ENCODE measurements at places on chromosomes 3 and 15.

DNA sequence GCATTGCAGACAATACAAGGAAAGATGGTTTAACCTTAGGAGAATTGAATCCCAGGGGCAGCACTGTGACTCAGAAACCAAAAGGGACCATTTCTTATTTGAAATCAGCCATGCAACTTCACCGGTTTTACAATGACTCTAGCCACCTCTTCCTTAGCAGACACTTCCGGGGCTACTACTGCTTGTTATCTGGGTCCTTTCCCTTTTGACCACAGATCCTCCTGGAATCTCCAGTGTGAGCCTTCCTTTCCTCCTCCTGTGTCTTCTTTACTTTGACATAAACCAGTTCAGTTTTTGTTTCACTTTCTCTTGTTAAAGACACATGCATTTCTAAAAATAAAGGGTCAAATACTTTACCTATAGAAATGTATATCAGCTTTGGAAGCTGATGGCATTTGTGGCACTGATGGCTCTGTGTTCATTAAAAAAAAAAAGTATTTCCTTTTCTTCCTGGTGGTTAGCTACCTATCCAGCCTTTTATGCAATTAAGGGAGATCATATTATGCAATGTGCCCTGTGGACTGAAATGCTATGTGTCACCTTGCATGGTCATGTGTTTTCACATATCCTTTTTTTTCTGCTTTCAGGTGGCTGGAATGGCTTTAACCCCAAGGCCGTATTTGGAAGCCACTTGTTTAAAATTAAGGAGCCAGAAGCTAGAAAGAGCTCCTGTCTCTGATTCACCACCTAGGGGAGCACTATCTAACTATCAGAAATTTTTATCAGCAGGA is 296.2 kb downstream of the CHL1 start:
- no peak for DNase-seq

GRCh38 chr3:172379372-172379771 is 68.9 kb downstream of the GHSR start:
- DNase-seq = no peak

DNA sequence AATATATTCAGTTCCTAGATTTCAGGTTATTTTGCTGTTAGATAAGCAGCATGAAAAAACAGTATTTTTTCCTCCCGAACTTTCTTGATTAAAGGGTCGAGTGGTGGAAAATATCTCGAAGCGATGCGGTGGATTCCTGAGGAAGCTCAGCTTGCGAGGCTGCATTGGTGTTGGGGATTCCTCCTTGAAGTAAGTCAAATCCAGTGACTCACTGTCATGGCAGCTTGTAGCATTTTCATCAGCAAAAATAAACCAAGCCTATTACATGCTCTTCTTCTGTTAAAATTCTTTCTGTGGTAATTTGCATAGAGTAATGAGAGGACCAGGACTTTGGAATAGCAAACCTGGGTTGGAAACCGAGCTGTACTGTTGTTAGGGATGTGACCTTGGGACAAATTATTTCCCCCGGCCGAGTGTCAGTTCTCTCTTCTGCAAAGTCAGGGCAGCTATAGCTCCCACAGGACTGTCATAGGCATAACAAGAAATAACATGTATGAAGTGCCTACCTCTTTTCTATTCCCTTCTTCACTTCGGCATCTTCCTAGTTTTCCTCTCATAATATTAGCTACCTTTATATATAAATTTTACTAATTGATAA is 75.6 kb downstream of the UBP1 start:
- DNase-seq = no peak

DNA sequence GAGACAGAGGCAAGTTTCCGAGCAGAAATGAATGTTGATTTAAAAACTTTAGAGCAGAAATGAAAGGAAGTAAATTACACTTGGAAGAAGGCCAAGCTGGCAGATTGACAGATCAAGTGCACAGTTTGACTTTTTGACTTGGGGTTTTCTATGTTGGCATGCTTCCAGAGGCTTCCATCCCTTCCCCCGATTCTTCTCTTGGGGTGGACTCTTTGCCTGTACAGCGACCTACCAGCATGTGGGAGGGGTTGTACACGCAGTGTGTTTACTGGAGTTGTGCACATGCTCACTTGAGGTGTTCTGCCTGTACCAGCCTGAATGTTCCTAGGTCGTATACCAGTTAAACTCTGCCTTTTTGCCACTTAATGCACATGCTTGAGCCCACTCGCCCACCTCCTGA is 701.5 kb upstream of the GBE1 start:
- DNase-seq = no peak

DNA sequence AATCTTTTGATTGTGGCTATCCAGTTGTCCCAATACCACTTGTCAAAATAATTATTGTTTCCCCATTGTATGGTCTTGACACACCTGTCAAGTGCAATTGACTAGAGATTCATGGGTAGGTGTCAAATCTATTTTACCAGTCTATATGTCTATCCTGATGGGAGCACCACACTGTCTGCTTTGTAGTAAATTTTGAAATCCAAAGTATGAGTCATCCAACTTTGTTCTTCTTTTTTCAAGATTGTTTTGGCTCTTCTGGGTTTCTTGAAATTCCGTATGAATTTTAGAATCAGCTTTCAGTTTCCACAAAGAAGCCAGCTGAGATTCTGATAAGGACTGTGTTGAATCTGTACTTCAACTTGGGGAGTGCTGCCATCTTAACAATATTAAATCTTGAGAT is 71.9 kb downstream of the CSNK1G1 start:
- no peak for DNase-seq

GRCh38 chr3:58251631-58252035 is 14.0 kb downstream of the ABHD6 start:
- no peak for DNase-seq

DNA sequence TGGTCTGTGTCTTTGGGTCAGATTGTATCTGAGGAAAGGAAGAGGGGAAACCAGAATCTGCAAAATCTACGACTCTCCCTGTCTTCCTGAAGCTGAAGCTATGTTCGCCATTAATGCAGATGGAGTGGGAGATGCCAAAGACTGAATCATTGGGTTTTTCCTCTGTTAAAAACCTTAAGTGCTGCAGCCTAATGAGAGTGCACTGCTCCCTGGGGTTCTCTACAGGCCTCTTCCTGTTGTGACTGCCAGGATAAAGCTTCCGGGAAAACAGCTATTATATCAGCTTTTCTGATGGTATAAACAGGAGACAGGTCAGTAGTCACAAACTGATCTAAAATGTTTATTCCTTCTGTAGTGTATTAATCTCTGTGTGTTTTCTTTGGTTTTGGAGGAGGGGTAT is 24.0 kb downstream of the RMDN3 start:
- DNase-seq = no peak

DNA sequence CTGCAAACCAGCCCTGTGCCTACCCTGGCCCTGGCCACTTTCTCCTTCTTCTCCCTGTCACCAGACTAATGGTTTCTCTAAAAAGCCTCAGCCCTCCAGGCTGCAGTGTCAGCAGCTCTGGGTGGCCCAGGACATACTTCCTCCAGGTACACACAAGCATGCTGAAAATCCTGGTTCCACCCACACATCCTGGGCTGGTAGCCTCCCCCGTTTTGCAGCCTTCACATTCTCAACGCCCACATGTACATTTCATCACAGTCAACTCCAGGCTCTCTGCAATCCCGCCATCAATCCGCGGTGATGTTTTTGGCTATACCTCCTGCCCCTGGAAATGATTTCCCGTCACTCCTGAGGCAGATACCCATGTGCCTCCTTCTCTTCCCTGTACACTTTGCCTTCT is 59.4 kb downstream of the MAGEF1 start:
- no peak for DNase-seq

DNA sequence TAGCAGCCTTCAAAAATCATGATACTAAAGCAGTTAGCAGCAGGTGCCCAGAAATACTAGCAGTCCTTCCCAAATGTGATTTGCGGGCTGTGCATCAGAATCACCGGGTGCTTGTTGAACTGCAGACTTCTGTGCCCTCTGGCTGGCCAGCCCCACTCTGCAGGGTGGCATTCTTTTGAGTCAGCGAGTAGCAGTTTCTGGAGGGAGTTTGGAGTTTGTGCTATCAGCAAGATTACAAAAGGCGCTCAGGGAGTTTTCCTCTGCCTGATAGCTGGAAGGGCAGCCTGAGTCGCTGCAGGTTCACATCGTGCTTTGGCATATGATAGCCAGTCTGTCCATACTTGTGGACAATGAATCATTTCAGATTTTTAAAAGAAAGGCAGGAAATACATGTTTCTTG is 57.6 kb downstream of the CLDN11 start:
- DNase-seq = no peak

DNA sequence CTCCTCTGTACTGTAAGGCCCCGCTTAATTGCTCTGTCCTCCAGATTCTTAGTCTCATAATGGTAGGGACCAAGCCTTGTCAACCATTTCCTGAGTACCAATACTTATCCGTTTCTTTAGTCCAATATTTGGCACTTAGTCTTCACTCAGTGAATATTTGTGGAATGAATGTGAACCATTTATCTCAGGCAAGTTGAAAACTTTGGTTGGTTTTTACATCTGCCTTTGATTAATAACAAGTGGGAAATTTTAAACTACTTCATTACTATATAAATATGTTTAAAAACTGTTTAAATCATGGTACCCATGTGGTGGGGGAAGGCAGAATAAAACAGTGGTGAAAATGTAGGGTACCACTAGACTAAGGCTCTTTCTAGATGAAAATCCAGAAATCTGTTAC is 15.2 kb downstream of the CA12 start:
- DNase-seq = no peak

- DNase-seq = peak; percentile 14
These were observed 59.7 kb upstream of the KBTBD8 start for GRCh38 chr3:66938338-66938963.

All from kidney epithelial cell (primary cell).